KG1 (cell line): ENCODE measurements at places on chromosomes 13 and 19.

GRCh38 chr19:54955376-54955775, 8.0 kb upstream of the NLRP7 start:
- DNase-seq = no peak

GRCh38 chr13:103757361-103757760, 691.1 kb upstream of the SLC10A2 start:
- DNase-seq = no peak

GRCh38 chr13:109088624-109088917, 459.2 kb downstream of the MYO16 start:
- DNase-seq = no peak

DNA sequence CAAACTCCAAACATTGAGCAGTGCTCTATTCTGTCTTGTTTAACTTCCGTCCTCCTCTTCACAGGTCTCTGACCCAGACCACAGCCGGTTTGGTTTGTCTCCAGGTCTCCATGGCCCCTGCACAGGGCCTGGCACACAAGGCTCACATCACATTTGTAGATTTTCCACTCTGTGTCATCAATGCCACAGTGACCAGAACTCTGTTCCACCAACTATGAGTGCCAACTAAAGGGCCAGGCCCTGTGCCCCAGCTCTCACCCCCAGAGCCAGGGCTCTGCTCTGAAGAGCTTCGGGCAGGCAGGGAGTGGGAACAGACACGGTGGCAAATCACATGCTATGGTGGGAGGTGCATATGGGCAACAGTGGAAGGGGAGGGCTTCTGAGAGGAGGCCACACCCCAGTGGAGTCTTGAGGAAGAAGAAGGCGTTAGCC, 16.0 kb downstream of the SMG9 start:
- DNase-seq = no peak

DNA sequence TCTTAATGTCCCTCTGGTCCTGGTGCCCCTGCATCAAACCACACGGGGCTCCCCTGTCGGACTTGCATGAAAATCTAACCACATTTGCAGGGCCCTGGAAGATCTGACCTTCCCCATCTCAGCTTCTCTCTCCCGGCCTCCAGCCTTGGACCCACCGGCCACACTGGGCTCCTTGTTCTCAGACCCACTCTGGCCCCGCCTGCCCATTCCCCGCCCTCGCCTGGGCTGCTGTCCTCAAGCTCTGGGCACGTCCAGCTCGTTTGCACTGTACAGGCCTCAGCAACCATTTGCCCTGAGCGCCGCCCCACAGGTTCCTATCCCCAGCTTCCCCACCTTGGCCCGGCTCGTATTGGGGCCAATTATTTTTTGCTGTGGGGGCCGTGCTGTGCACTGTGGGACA, 10.5 kb downstream of the MYO9B start:
- no peak for DNase-seq

DNA sequence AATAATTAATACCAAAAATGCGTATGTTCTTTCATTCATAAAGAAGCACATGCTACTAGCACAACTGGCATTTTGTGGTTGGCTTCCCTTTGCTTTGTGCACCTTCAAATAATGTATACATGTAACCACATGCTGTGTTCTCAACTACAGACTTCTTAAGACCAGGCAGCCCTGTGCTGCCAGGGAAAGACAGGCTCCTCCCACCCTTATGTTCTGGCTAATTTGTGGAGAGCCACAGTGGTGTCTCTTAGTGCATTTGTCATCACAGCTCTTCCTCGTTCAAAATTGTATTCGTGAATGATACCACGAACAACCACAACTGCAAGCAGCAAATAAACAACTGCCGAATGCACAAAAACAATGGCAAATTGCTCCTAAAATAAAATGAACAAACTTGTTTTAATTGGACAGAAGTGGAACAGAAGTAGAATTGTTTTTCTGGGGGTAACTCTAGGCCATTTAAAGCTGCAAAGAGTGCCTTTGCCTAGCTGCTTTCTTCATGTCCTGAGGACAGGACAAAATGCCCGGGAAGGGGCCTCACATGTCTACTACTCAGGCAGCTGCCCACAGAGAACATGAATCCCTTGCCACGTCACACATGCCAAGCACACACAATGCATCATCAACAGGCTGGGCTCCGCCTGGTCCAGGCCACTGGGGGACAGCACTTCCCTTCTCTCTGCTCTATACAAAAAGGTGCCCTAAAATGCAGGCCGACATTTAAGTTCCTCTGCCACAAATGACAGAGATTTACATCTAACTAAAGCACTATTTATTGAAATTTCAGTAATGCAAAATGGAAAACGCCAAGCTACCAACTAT, 21.7 kb downstream of the IRS2 start:
- no peak for DNase-seq

GRCh38 chr19:49779731-49780555, 13.1 kb downstream of the AP2A1 start:
- DNase-seq = no peak

DNA sequence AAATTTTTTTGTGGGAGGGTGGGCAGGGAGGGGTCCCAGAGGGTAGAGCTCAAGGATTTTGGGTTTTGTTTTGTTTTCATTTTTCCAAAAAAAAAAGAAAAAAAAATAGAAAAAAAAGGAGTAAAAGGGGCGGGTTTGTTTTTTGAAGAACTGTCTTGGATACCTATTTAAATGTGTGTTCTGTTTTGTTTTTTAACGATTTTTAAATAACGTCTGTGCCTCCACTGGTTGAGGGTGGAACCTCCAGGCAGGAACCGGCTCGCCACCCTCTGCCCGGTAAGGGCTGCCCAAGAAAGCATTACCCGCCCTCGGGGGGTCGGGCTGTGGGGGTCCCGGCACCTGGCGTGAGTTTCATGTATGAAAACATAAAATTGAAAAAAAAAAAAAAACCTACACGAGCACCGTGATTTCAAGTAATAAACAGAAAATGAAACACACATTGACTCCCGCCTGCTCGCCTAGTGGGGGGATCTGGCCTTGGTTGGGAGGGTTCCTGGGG, 10.4 kb downstream of the MIDN start:
- DNase-seq = no peak

GRCh38 chr19:51559240-51559639, 11.8 kb upstream of the ZNF175 start:
- no peak for DNase-seq

DNA sequence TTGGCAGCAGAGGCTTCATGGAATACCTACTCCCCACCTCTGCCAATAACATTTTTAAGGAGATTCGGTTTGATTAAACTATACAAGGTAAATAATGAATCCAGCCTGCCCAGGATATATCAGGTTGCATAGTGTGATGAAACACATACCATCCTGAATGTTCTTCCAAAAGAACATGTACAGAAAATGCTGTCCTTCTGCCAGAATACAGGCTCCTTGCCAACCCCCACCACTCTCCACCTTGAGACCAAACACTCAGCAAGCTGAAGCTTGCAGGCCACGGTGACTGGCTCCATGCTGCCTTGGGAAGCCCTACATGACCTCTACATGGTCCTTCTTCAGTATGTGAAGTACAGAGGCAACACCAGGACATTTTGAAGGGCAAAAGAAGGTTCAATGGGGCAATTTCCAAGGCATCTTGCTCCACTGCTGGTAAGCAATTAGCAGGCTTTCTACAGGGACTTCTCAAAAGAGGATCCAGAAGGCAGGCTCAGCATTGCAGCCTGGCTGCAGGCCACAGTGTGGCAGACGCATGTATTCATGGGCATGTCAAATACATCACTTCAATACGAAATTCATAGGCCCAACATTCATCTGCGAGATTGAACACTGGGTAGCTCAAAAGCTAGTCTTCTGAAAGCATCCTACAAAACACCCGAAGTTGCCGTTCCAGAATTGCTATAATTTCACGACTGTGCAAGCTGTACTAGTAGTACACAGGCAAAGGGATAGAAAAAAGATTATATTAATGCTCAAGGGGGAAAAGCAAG, 62.4 kb upstream of the SERP2 start:
- DNase-seq = no peak

DNA sequence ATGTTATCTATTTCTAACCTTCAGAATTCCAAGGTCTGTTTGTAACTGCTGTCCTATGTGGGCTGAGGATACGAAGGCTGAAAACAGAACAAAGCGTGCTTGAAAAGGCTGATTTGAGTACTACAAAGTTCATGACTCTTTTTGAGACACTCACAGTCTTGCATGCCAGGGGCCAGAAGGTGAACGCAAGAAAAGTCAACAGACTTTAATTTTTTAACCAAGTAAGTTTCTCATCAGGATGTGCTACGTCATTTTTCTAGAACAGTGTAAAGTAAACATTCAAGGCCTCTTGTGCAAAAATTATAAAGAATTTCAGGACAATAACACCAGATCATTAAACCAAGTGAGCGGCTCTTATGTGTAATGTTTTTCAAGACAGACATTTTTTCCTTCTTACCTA, 163.5 kb downstream of the COG6 start:
- DNase-seq = no peak

GRCh38 chr13:22270881-22271280, 600.0 kb downstream of the FGF9 start:
- no peak for DNase-seq

- DNase-seq = no peak
Measured at GRCh38 chr13:41780715-41781706, 179.9 kb downstream of the VWA8 start.

GRCh38 chr19:30877661-30878113, 471.5 kb downstream of the TSHZ3 start:
- DNase-seq = no peak

DNA sequence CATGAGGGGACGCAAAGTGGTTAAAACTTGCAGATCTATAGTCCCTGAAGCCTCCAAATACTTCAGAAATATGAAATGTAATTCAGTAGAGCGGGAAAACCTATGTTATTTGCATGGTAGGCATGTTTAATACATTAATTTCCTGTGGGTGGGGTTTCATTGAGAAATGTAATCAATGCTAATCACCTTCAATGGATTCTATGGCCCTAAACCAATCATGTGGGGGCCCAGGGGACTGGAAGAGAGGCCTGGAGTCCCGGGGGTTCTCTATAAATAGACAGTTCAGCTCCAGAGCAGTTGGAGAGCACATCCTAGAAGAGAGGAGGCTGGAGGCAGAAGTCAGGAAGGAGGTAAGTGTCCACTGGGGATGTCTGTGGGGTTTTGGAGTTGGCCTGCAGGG, at the start of gene ZSCAN5C:
Gene ZSCAN5C (plus strand): TSS at position 301 of the 400 bp plus-strand sequence. CDS start 3,641 bp downstream, outside the sequence.
- no peak for DNase-seq

- DNase-seq = no peak
Measured at GRCh38 chr13:89737051-89737450, 1610.4 kb upstream of the MIR17HG start.

- no peak for DNase-seq
Measured at GRCh38 chr13:23447927-23448326, 14.4 kb upstream of the SACS start.

DNA sequence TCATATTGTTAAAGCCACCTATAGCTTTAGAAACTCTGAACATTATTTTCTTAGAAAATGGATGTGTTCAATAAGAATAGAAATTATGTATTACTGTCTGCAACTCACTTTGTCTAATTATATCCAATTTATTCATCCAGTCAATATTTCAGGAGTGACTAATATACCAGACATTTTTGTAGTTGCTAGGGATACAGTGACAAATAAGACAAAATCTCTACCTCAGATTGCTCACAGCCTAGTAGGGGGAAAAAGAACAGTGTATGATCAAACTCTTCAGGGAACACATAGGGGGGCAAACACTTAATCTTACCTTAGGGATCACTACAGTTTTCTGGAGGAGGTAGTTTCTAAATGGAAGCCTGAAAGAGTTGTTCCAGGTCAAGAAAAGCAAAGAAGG, 8.6 kb downstream of the BRCA2 start:
- DNase-seq = no peak

GRCh38 chr13:79533781-79534400, 52.9 kb downstream of the NDFIP2 start:
- no peak for DNase-seq

DNA sequence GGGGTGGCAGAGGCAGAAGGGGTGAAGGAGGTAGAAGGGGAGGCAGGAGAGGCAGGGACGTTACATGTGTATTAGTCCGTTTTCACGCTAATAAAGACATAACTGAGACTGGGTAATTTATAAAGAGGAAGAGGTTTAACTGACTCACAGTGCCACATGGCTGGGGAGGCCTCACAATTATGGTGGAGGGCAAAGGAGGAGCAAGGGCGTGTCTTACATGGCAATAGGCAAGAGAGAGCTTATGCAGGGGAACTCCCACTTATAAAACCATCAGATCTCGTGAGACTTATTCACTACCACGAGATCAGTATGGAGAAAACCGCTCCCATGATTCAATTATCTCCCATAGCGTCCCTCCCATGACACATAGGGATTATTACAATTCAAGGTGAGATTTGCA, 19.0 kb upstream of the ACOD1 start:
- DNase-seq = no peak

- no peak for DNase-seq
Measured at GRCh38 chr19:1618157-1619093, 13.2 kb upstream of the UQCR11 start.

GRCh38 chr13:47564041-47564440, 437.0 kb downstream of the SUCLA2 start:
- DNase-seq = no peak

GRCh38 chr13:59690857-59691500, 472.7 kb downstream of the DIAPH3 start:
- no peak for DNase-seq

- DNase-seq = peak; percentile 34
Measured at GRCh38 chr19:35000647-35001501, 751 bp downstream of the GRAMD1A start.

DNA sequence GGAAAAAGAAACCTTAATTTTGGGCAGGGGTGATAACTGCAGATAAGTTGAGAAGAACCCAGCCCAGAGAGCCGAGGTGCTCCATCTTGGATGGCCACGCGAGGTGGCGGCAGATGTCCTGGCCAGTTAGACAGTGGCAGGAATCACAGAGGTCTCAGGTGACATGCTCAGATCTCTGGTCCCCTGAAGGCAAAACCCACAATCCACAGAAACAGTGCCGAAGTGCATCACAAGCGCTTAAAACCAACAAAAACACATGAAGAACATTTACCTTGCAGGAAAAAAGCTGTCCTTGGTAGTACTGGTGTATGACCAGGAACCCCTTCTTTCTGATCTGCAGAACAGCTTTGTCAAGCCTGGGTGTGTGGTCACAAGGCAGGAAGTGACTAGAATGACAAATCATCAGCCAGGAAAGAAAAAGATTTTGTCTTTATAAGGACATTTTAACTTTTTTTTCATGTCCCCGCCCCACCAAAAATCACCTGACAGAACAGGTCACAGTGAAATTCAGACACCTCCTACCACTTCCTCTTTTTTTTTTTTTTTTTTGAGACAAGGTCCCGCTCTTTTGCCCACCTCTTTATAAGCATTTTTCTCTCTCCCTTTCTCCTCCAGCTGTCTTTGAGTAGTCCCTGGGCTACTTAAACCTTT, at the start of gene LCP1:
Gene LCP1 (minus strand): TSS at position 338 of the 651 bp plus-strand sequence. CDS start 22,515 bp downstream, outside the sequence.
- DNase-seq = peak; percentile 73
